ENCODE measurements at places on chromosomes 13 and 19.

- no peak for DNase-seq
These were observed 12.9 kb upstream of the MICU2 start for GRCh38 chr13:21616880-21617279.

DNA sequence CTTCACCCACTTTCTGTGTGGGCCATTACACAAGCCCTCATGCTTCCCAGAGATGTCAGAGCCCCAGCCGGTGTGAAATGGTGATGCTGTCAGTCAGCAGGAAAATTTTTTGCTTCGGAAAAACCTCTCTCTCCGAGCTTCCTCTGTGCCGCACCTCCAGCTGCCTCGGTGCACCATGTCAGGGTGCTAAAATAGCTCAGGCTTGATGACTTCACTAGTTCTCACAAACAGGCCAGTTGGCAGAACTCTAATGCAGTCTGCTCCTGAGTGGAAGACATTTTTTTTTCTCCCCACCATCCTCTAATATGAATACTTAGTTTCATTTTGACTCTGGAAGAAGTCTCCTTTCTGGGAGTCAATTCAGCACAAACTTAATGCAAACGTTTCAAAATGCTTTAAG is 71.3 kb downstream of the KLF12 start:
- DNase-seq = no peak

DNA sequence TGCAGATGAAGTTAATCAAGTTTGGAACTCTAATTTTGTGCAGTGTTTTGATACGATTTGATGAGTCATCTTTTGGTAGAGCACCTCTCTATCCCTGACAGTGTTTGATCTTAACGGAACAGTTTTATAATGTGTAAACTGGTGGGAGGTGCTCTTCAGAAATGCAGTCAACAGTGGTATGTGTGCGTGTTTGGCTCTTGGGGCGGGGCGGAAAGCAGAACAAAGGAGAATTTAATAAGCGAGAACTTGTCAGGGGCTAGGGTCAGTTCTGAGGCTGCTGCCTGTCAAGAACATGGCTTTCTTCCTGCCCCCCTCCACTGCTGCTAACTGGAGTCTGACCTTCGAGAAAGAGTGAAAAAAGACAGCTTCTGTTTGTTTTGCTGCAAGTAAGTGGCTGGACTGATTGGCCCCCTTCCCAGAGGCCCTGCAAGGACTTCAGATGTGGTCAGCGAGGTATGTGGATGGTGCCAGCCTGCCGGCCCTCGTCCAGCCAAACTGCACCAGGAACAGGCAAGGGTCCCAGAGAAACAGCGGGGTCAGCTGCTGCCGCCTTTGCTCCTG is 40.8 kb downstream of the BBC3 start:
- no peak for DNase-seq

DNA sequence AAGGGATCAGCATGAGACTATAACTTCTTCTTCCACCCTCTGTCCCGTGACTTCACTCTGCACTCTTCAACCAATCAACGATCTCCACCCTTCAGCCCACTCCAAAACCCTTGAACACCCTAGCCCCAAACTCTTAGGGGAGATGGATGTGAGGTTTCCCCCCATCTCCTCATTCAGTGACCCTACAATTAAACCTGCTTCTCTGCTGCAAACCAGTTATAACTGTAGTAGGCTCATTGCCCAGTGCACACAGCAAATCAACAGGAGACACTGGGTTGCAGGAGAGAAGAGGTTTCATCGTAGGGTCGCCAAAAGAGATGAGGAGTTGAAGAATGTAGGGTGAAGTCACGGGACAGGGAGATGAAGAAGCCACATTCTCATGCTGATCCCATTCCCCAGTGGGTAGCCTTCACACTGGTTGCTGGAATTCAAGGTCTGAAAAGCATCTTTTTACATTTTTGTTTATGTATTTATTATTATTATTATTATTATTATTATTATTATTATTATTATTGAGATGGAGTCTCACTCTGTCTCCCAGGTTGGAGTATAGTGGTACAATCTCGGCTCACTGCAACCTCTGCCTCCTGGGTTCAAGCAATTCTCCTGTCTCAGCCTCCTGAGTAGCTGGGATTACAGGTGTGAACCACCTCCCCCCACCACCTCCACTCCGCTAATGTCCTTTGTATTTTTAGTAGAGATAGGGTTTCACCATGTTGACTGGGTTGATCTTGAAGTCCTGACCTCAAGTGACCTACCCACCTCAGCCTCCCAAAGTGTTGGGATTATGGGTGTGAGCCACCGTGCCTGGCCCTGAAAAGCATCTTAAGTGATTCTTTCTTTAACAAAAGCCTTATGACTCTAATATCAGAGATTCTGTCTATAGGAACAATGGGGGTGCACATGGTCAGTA is 5.8 kb upstream of the CYP2S1 start:
- no peak for DNase-seq

DNA sequence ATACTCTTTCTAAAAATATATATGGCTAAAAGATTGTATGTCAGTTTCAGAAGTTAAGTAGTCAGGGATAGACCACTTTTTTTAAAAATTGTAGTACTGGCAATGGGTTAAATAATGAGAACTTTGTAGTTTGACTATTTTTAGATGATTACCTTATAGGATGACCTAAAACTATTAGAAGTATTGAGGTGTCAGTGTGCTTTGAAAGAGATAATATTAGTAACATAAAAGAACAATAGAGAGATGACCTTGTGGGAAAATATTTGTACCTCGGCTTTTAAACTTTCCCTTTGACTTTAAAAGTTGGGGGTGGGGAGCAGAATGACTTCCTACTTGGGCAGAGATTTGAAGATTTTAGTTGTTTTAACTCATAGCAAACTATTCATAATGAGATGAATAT is 48.3 kb downstream of the SLAIN1 start:
- no peak for DNase-seq

DNA sequence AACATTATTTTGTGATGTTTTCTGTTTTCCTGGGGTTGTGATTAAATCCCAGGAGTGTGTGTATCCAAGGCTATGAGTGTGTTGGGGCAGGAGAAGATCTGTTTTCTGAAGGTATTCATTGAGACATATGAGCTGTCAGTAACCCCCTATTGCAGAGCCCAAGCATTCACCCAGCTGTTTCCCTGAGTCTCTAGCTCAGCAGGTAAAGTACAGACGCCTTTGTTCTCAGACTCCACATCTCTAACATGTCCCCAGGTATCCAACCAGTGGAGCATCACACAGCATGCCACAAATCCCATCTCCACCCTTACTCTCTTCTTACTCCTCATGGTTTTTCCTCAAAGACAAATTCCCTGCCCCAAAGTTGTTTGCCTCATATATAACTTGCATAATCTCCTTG is 213.6 kb downstream of the PCDH20 start:
- DNase-seq = no peak

- no peak for DNase-seq
These were observed 26.7 kb upstream of the CEBPA start for GRCh38 chr19:33329060-33329459.

DNA sequence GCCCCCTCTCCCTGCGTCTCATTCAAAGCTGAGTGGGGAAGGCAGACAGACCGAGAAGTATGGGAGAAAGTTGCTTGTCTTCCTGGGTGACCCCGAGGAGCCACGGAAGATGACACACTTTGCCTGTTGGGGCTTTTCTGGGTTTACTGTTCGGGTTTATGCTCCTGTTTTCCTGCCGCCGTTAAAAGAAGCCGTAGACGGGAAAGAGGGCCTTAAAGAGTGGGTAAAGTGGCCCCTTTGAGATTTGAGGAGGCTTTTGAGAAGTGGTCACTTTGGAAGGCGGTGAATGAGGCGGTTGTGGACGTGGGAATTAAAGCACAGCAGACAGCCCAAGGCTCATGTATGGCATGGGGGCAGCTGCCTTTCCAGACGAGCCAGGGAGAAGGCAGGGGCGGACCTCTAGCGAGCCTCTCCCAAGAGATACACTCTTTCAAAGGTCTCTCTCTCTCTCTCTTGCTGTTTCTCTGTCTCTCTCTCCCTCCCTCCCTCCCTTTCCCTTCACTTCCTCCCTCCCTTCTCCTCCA is 493 bp upstream of the LHFPL6 start:
- no peak for DNase-seq

GRCh38 chr19:32669310-32669709 is 5.7 kb downstream of the ANKRD27 start:
- DNase-seq = no peak
